ENCODE measurements at places on chromosomes 12 and 14.

GRCh38 chr14:56803816-56804535 lies 6.3 kb downstream of the OTX2 start:
- DNase-seq, result no peak

- DNase-seq, result no peak
These were observed 266.3 kb downstream of the ITPR2 start for GRCh38 chr12:26566675-26567074.

DNA sequence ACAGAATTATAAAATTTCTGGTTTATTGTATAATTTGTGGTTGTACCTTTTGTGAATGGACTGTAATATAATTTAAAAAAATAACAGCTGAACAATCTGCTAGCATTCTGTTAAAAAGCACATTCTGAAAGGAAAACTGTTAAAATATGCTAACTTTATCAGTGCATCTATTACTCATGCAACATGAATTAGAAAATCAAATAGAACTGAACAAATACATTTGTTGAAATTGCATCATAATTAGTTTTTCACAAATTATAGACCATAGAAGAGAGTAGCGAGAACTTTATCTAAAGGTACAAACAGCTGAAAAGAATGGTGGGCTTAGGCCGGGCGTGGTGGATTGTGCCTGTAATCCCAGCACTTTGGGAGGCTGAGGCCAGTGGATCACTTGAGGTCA lies 33.0 kb downstream of the PTPN21 start:
- DNase-seq, result no peak

DNA sequence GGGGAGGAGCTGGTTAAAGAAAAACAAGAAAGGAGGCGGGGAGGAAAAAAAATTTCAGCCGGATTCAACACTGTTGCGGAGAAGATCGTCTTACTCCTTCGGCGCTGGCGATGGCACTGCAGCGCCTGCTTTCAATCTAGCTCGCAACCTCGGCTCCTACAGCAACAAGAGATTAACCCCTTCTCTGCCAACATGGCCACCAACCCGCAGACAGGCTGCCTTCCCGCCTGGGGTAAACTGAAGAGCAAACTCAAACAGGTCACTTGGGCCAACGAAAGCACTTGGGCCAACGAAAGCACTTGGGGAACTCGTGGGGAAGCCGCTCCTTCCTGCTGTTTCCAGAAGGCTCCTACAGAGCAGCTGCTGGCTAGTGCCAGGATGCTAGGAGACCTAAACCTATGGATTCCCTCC lies 73.7 kb downstream of the CIT start:
- DNase-seq, result no peak

GRCh38 chr12:51013441-51013840 lies 12.7 kb downstream of the SLC11A2 start:
- DNase-seq, result no peak

GRCh38 chr14:98230411-98230810 lies 1041.6 kb downstream of the BCL11B start:
- no peak for DNase-seq

GRCh38 chr12:52347016-52347415 lies 20.3 kb downstream of the KRT85 start:
- no peak for DNase-seq

- no peak for DNase-seq
These were observed 472.8 kb upstream of the PRICKLE1 start for GRCh38 chr12:43062201-43062895.

DNA sequence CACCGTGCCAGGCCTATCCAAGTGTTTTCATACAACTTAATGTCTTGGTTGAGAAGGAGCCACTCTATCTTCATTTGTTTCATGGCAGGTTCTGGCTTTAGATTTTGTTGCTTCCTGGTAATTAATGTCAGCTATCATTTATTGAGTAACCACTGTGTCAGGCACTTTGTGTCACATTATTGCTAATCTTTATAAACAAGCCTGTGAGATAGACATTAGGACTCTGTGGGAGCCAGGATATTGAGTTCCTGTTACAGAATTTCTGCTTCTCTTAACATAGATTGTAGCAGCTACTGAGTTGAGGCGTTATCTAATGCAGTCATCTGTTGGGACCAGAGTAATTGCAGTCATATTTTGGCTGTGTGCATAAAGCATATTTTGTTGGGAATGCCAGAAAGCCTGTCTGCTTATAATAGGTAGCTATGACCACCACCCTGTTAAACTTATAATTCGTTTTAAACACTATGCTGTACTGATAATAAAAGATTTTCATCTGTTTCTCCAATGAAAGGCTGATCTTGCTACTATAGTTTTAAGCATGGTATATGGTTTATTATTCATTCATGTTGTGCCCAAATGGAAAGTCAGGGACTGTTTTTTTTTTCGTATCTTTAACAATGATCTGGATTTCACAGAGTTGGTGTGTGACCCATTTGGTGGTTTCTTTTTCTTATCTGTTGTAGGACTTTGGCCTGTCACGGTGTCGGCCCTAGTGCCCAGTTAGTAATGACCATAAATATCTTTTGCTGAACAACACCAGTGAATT lies 432.6 kb downstream of the PCNX1 start:
- no peak for DNase-seq

DNA sequence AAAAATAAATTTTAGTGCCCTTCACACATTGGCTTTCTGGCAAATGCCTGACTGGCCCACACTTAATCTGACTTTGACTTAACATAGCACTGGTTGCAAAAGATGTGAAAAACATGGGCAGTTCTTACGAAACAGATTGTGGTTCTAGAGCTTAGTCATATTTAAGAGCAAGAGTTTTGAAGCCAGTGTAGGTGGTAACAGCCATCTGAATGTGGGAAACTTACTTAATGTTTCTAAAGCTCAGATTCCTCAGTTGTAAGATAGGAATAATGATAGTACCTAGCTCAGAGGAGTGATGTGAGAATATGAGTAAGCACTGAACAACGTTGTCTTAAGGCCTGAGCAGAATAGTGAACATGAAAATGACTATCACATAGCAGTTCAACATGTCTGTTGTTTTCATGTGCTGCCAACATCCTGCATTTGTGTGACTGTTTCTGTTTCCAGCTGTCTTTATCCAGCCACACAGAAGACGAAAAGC lies 262.7 kb downstream of the SYT1 start:
- DNase-seq, result no peak

GRCh38 chr12:123860377-123860776 lies 98.3 kb downstream of the DNAH10 start:
- DNase-seq, result no peak

- no peak for DNase-seq
These were observed 183.9 kb downstream of the ETV6 start for GRCh38 chr12:11833174-11833895.

GRCh38 chr14:96762650-96763049 lies 34.5 kb upstream of the VRK1 start:
- peak; percentile 69 for DNase-seq
